ENCODE measurements at places on chromosomes 3 and 15.

DNA sequence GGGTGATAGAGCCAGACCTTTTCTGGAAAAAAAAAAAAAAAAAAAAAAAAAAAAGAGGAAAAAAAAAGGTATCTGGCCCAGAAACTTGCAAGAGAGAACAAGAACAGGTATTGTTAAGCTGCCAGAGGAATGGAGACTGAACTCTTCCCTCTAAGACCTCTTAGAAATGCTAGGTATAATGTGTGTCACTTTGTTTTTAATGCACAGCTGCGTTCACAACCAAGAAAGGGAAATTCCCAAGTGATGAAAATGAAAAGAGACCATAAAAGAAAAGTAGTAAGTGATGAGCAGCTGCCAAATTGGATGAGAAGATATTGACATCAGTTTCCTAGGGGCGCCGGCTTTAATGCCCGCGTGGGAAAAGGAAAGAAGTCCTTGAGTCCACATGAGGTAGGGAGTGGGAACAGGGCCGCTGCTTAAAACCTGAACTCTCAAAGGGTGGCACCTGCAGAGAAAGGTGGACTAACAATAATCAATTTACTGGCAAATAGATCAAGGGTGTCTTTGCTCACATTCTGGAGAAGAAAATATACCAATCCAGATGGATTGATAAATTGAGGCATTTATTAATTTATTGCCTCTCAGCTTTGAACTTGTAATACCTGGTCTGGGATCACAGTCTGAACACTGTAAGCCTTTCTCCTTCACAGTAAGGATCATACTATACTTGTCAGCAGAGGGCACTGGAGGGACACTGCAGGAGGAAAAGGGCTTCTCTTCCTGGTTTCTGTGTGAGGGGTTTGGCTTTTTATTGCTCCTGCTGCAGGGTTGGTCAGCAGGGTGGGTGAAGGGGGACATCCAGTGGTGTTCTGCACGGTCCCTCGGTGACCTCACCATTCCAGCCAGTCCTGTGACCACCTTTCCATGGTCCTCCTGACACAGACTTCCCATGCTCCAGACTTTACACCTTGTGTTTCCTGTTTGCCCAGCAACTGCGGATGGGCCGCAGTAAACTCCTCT is 131.6 kb downstream of the AQP9 start:
- no peak overlapping the region for H3K27ac ChIP-seq
- H3K36me3 ChIP-seq = no peaks in the 10 kb centered on the region
- H3K27me3 ChIP-seq = no peaks in the 10 kb centered on the region
- H3K4me3 ChIP-seq = no peak overlapping the region
- no peak for DNase-seq

GRCh38 chr3:5010706-5011554 is 31.7 kb downstream of the BHLHE40 start:
- no peak for DNase-seq
- H3K27ac ChIP-seq = no peak overlapping the region

DNA sequence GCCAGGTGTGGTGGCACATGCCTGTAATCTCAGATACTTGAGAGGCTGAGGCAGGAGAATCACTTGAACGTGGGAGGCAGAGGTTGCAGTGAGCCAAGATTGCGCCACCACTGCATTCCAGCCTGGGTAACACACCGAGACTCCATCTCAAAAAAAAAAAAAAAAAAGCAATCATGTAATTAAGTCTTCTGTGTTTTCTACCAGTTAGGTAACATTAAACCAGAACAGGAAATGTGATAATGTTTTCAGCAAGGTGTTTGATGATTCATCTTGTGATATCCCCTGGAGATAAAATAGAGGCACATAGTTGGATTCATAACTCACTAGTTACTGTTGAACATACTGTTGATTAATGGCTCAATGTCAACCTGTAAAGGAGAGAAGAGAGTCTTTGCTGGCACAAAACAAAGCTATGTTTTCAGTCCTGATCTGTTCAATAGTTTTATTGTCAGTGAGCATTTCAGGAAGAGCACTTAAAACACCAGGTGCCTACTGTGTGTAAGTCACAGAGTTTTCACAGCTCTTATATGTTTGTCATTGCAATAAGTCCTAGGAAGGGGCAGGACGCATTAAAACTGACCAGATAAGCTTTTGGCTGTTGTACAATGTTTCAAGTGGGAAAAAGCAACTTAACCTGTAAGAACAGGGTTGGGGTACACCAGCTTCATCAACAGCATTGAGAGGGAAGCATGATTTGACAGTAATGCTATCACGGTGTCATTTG is 19.5 kb downstream of the DNAJB11 start:
- no peaks in the 10 kb centered on the region for H3K27me3 ChIP-seq
- DNase-seq = no peak
- peaks cover 12% of the 10 kb centered on the region for H3K36me3 ChIP-seq

GRCh38 chr3:52779011-52779836 is 1.8 kb downstream of the ITIH1 start:
- no peak overlapping the region for H3K4me3 ChIP-seq
- H3K4me1 ChIP-seq = no peaks in the 10 kb centered on the region
- H3K36me3 ChIP-seq = no peaks in the 10 kb centered on the region
- no peak for DNase-seq

GRCh38 chr15:95912280-95912625 is 418.2 kb upstream of the NR2F2 start:
- H3K27ac ChIP-seq = no peak overlapping the region
- H3K4me3 ChIP-seq = no peak overlapping the region

- H3K4me3 ChIP-seq = no peak overlapping the region
- no peak for DNase-seq
- H3K4me1 ChIP-seq = peaks cover 8% of the 10 kb centered on the region
These were observed 16.9 kb upstream of the CORO2B start for GRCh38 chr15:68561901-68562300.

- H3K27me3 ChIP-seq = no peaks in the 10 kb centered on the region
- H3K4me3 ChIP-seq = no peak overlapping the region
- no peak for DNase-seq
- no peaks in the 10 kb centered on the region for H3K36me3 ChIP-seq
- no peaks in the 10 kb centered on the region for H3K4me1 ChIP-seq
These were observed 23.1 kb downstream of the SRGAP3 start for GRCh38 chr3:9226326-9226725.

GRCh38 chr3:37808656-37809055 is 53.0 kb upstream of the CTDSPL start:
- no peak for DNase-seq

DNA sequence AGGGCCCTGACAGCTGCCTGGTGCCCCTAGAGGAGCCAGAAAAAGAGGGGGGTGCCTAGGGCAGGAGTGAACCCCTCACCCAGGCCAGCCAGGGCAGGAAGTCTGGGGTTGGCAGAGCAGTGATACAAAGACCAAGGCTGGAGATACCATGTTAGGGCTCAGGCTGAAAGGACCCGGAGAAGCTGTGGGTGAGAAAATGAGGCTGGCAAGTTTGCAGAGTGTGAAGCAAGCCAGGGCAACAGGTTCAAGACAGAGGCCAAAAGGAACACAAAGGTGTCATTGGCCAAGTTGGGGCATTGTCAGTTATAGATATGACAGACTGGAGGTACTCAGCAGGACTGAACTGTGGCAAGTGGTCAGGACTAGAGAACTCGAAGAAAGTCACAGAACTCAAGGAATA is 40.6 kb upstream of the IREB2 start:
- H3K4me3 ChIP-seq = no peak overlapping the region
- no peaks in the 10 kb centered on the region for H3K4me1 ChIP-seq
- no peaks in the 10 kb centered on the region for H3K36me3 ChIP-seq
- H3K27ac ChIP-seq = no peak overlapping the region
- H3K27me3 ChIP-seq = no peaks in the 10 kb centered on the region

GRCh38 chr15:68442041-68442440 is 10.1 kb upstream of the ITGA11 start:
- H3K36me3 ChIP-seq = no peaks in the 10 kb centered on the region
- no peaks in the 10 kb centered on the region for H3K4me1 ChIP-seq
- H3K4me3 ChIP-seq = no peak overlapping the region

- DNase-seq = no peak
- no peak overlapping the region for H3K4me3 ChIP-seq
- H3K27me3 ChIP-seq = no peaks in the 10 kb centered on the region
- peaks cover 34% of the 10 kb centered on the region for H3K4me1 ChIP-seq
These were observed 109.2 kb downstream of the CD47 start for GRCh38 chr3:107981471-107982111.

GRCh38 chr3:118912188-118912587 is 122.5 kb downstream of the IGSF11 start:
- H3K36me3 ChIP-seq = no peaks in the 10 kb centered on the region
- DNase-seq = no peak
- H3K4me1 ChIP-seq = no peaks in the 10 kb centered on the region
- H3K4me3 ChIP-seq = no peak overlapping the region

DNA sequence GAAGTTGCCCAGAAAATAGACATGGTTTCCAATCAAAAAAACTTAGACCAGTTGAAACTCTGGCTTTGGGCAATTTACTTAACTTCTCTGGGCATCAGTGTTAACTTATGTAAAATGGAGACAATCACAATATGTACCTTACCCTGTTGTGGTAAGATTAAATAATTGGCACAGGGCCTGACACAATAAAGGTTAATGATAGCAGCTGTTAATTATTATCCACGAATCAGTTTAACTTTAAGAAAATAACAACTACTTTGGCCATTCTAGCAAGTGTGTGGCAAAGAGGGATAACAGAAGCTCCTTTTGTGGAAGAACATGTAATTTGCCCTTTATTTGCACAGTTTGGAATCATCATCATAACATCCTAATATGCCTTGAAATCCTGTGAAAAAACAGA is 787.6 kb downstream of the FHIT start:
- H3K4me3 ChIP-seq = no peak overlapping the region
- no peaks in the 10 kb centered on the region for H3K36me3 ChIP-seq
- DNase-seq = no peak
- H3K27ac ChIP-seq = no peak overlapping the region
- no peaks in the 10 kb centered on the region for H3K27me3 ChIP-seq

DNA sequence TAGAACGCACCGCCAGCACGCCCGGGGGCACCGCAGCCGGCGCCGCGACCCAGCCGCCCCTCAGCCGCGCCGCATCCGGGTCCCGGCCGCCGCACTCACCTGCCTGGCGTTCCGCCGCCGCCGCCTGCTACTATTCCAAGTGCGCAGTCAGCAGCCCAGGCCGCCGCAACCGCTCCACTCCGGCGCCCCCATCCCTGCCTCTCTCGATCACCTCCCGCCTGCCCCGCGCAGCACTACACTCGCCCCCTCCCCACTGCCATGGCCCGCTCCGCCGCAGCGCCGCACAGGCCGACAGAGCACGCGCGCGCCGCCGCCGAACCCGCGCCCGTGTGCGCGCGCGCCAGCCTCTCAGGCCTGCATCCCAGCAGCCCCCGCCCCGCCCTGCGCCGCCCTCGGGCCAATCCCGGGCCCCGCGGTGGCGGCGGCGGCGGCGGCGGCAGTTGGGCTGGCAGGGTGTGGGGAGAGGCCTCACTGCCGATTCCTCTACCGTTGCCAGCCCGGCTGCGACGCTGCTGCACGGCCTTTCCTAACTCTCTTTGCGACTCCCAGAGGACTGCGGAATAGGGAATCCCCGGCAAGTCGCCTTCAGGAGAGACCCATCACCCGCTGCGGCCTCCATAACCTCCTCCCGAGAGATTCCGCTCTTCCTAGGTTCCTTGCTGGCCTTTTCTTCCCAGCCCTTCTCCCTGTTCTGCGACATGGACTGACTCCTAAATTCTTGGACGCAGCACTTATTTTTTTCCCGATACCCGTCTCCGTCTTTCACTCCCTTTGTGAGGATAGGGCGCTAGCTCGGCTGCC is at the start of gene PIK3CB:
PIK3CB (minus strand) TSS at position 333 of the 801 bp plus-strand sequence. CDS start 75,585 bp downstream, outside the sequence.
- H3K4me1 ChIP-seq = peaks cover 12% of the 10 kb centered on the region
- no peaks in the 10 kb centered on the region for H3K36me3 ChIP-seq
- H3K4me3 ChIP-seq = peak within 1 kb of the TSS; percentile 83
- DNase-seq = peak; percentile 70
- no peaks in the 10 kb centered on the region for H3K27me3 ChIP-seq
- H3K27ac ChIP-seq = peak within 1 kb of the TSS; percentile 86

- no peak overlapping the region for H3K4me3 ChIP-seq
- H3K27me3 ChIP-seq = no peaks in the 10 kb centered on the region
- H3K27ac ChIP-seq = peak overlapping the region; percentile 86
- no peak for DNase-seq
- no peaks in the 10 kb centered on the region for H3K36me3 ChIP-seq
These were observed 732 bp upstream of the GCSAM start for GRCh38 chr3:112133626-112134334.

DNA sequence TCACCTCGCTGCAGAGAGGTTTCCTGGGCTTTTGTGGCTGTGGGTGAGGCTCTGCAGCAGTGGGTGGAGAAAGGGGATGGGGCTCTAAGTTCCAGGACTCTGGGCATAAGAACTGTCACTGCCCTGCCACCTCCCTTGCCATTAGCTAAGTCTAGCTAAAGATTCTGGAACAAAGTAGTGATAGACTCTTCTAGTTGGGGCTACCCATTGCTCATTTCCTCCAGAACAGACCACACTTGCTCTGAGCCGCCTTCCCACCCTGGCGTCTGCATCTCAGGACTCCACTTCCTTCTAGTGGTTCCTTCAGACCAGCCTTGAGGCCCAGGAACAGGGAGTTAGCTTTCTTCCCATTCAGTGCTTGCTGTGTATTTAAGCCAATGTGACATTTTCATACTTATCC is 7.5 kb downstream of the ARHGAP31 start:
- no peak for DNase-seq
- no peaks in the 10 kb centered on the region for H3K36me3 ChIP-seq
- H3K4me3 ChIP-seq = no peak overlapping the region

GRCh38 chr3:42742259-42742658 is 30.8 kb downstream of the CCDC13 start:
- DNase-seq = no peak
- peaks cover 8% of the 10 kb centered on the region for H3K4me1 ChIP-seq
- no peaks in the 10 kb centered on the region for H3K27me3 ChIP-seq
- H3K36me3 ChIP-seq = no peaks in the 10 kb centered on the region
- no peak overlapping the region for H3K27ac ChIP-seq

DNA sequence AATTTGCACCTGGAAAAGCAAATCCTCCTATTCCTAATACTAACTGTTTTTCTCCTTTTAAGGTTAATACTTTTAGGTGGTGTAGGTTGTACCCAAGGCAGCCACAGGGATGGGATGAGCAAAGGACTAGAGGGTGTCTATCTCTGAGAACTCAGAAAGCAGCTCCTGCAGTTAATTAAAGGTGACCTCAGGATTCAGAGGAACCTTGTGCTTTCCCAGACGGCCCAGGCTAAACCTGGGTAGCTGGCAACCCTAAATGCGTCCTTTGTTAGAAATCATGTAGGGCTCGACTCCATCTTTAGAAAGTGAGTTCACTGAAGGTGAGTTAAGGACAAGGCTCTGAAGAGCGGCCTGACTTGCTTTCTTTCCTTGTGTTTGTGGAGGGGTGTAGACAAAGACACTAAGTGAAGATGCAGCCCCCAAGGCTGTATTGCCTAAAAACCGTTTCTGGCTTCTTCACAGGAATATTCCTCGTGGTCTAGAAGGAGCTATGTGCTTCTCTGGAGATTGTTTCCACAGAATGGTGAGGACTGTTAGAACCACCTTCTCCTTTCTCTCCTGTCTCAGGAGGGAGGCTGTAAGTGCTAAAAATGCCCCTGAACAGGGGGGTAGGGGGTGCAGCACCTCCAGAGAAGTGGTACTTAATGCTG is 14.9 kb downstream of the FNDC3B start:
- no peaks in the 10 kb centered on the region for H3K27me3 ChIP-seq
- no peak for DNase-seq
- H3K4me3 ChIP-seq = no peak overlapping the region
- peaks cover 5% of the 10 kb centered on the region for H3K36me3 ChIP-seq

Measured in effector memory CD4-positive, alpha-beta T cell (primary cell).